ENCODE measurements at places on chromosomes 3 and 15.

GRCh38 chr15:100627789-100628395, 25.5 kb downstream of the ASB7 start:
- peaks cover 2% of the 10 kb centered on the region for H3K36me3 ChIP-seq
- no peak overlapping the region for H3K4me3 ChIP-seq
- DNase-seq = peak; percentile 92
- H3K4me1 ChIP-seq = no peaks in the 10 kb centered on the region
- no peak overlapping the region for H3K27ac ChIP-seq

- no peak overlapping the region for H3K4me3 ChIP-seq
- no peaks in the 10 kb centered on the region for H3K27me3 ChIP-seq
- DNase-seq = no peak
- H3K4me1 ChIP-seq = no peaks in the 10 kb centered on the region
Measured at GRCh38 chr15:43985976-43986680, 159.3 kb downstream of the WDR76 start.

- no peak overlapping the region for H3K27ac ChIP-seq
- no peak for DNase-seq
- H3K4me3 ChIP-seq = no peak overlapping the region
- H3K36me3 ChIP-seq = no peaks in the 10 kb centered on the region
- no peaks in the 10 kb centered on the region for H3K27me3 ChIP-seq
Measured at GRCh38 chr3:193016437-193016901, 98.8 kb upstream of the MB21D2 start.

DNA sequence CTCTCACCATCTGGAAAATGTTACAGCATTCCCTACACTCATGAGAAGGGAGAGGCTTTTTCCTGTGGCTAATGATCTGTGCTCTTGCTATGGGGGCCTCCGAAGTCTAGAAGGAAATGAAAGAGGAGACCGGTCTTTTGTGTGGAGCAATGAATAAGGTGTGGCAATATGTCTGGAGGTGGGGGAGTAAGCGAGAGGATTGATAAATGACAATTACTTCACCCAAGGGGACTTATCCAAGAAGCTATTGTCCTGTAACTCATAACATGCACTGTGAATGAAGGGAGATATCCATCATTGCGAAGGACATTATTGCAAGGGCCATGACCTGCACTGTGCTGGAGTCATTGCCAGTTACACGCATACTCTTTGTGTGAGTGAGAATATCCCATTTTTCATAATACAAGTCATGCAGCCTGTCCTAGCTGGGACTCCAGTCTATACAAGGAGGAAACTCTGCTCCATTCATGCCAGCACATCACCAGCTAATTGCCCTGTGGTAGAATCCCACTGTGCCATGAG, 37.7 kb upstream of the SYNPR start:
- H3K27ac ChIP-seq = no peak overlapping the region
- no peak overlapping the region for H3K4me3 ChIP-seq
- no peak for DNase-seq
- no peaks in the 10 kb centered on the region for H3K4me1 ChIP-seq
- no peaks in the 10 kb centered on the region for H3K36me3 ChIP-seq

DNA sequence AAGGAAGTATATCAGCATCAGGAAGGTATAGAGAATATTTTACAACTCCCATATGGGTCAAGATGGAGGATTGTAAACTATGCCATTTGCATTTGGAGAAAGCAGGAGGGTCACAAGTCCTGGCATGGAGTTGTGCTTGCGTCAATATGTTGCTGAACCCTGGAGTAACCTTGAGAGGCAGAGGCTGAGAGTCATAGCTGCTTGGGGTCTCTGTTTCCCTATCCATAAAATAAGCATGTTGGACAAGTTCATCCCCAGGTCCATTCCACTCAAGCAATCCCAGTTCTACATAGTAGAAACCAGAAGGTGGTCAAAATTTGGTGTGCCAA, 273.6 kb downstream of the MECOM start:
- no peak overlapping the region for H3K4me3 ChIP-seq
- H3K4me1 ChIP-seq = peaks cover 45% of the 10 kb centered on the region
- no peaks in the 10 kb centered on the region for H3K36me3 ChIP-seq
- H3K27me3 ChIP-seq = no peaks in the 10 kb centered on the region
- peak overlapping the region; percentile 88 for H3K27ac ChIP-seq

- no peaks in the 10 kb centered on the region for H3K36me3 ChIP-seq
- H3K4me3 ChIP-seq = no peak overlapping the region
- no peaks in the 10 kb centered on the region for H3K27me3 ChIP-seq
- no peak overlapping the region for H3K27ac ChIP-seq
- DNase-seq = no peak
Measured at GRCh38 chr3:20319551-20319950, 133.5 kb upstream of the SGO1 start.

DNA sequence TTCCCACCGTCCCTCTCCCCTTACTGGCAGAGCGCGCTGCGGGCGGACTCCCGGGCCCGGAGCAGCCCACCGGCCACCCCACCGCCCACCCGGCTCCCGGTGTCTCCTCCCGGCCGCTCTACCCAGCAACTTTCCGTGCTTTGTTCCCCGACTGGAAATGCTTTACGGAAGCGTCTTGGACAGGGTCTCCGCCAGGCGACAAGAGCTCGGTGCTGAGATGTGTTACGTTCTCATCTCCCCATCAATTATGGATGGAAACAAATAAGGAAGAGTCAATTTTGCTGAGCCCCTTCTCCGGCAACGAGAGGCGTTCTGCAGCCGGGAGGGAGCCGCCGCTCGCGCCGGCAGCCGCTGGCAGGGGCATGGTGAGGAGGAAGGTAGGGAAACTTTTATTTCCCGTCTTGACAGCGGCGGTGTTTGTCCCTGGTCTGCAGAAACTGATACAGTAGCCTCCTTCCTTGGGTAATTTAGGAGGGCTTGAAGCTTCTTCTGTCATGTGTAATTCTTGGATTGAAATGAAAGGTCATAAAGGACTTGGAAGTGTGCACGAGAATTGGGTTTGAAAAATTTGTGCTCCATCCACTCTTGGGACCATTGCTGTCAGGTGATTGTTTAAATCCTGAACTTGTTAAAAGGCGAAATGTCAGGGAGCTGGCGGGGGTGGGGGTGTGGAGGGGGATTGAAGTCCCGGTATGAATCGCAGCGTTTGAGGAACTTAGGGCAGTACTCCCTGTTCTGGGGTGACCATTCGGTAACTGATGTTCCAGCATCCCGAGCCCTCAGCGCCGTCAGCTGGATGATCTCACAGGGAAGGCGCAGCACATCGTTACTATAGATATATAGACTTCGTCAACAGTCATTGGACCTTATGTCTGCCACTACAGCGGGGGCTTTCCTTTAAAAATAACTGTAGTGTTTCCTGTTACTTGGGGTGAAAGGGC, 1.5 kb downstream of the SEMA6D start:
- H3K4me1 ChIP-seq = peaks cover 19% of the 10 kb centered on the region
- no peaks in the 10 kb centered on the region for H3K36me3 ChIP-seq
- peak overlapping the region; percentile 58 for H3K27ac ChIP-seq
- H3K27me3 ChIP-seq = no peaks in the 10 kb centered on the region

DNA sequence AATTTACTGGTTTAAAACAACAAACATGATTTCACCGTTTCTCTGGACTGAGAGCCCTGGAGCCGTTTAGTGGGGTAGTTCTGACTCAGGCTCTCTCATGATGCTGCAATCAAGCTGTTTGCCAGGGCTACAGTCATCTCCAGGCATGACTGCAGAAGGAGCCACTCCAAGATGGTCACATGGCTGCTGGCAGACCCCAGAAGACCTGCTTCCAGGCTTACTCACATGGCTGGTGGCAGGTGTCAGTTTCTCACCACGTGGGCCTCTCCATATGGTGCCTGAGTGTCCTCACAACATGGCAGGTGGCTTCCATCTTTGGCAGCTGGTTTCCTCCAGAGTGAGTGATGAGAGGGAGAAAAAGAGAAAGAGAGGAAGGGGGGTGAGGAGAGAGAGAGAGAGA, 378.3 kb upstream of the RGMA start:
- H3K4me3 ChIP-seq = no peak overlapping the region
- no peaks in the 10 kb centered on the region for H3K4me1 ChIP-seq
- H3K27me3 ChIP-seq = no peaks in the 10 kb centered on the region
- H3K36me3 ChIP-seq = no peaks in the 10 kb centered on the region

- no peaks in the 10 kb centered on the region for H3K27me3 ChIP-seq
- H3K4me1 ChIP-seq = peaks cover 9% of the 10 kb centered on the region
- no peak for DNase-seq
- no peak overlapping the region for H3K4me3 ChIP-seq
Measured at GRCh38 chr15:68332266-68332665, 54.7 kb downstream of the FEM1B start.

GRCh38 chr3:55721716-55722484, 234.8 kb upstream of the WNT5A start:
- no peak overlapping the region for H3K4me3 ChIP-seq
- H3K36me3 ChIP-seq = no peaks in the 10 kb centered on the region
- H3K4me1 ChIP-seq = no peaks in the 10 kb centered on the region
- no peak for DNase-seq

DNA sequence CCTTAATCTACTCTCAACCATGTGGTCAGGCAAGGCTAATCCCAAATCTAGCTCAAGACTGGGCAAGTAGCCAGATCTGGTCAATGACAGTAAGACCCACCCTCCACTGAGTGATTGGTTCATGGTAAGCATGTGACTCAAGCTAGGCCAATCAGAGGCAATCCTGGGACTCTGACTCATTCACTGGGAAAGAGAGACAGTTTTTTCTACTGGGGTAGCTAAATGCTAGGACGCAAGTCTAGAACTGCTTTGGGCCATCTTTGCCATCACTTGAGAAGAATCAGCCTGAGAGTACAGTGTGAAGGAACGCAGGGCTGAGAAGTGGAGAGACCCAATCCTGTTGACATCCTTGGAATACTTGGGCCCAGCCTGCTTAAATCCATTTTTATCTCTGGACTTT, 9.4 kb upstream of the RAD18 start:
- no peak overlapping the region for H3K4me3 ChIP-seq
- no peak overlapping the region for H3K27ac ChIP-seq
- no peaks in the 10 kb centered on the region for H3K4me1 ChIP-seq
- DNase-seq = peak; percentile 36
- peaks cover 8% of the 10 kb centered on the region for H3K27me3 ChIP-seq
- H3K36me3 ChIP-seq = no peaks in the 10 kb centered on the region

DNA sequence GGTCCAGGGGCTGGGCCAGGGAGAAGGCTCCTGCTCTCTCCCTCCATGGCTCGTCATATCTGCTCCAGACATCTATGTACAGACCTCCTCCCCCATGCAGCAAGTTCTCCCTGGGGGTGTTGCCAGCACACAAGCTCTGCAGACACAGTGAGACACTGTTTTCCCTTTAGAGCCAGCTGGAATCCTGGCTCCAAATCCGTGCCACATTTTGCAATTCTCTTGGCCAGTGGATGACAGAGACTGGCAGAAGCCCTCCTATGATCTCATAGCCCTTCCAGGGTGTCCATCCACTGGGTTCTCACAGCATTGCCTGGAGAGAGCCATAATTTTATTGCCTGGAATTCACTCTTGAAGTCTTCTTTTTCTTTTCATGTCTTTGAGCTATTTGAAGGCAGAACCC, 203.9 kb downstream of the TLE3 start:
- H3K27ac ChIP-seq = no peak overlapping the region
- H3K4me1 ChIP-seq = no peaks in the 10 kb centered on the region
- H3K36me3 ChIP-seq = no peaks in the 10 kb centered on the region
- no peaks in the 10 kb centered on the region for H3K27me3 ChIP-seq

DNA sequence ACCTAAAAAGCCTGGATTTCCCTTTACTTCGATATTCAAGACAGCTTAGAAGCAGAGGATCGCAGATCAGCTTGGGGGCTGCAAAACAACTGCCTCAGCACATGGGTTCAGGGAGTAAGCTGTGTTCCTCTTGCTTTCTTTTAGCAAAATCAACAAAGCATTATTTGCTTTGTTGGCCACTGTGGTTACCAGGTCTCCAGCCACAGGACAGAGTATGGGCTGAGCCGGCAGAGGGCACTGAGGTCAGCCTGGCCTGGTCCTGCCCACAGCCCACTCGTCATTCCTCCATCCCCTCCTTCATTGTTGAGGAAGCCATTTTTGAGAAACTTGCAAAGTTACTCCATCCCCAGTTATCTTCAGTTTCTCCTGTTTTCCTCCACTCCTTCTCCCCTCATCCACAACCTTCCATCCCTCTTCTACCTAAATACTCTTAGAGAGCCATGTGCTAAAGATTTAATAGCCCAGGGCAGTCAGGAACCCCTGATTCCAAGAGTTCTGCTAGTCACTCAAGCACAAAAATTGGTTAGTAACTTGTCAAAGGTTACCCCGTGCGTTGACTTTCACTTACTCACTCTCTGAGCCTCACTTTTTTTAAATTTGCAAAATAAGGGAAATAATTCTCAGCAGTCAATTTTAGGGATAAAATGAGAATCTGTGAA, 60.0 kb upstream of the HES1 start:
- H3K27ac ChIP-seq = no peak overlapping the region
- no peak for DNase-seq
- H3K4me3 ChIP-seq = no peak overlapping the region
- no peaks in the 10 kb centered on the region for H3K27me3 ChIP-seq

DNA sequence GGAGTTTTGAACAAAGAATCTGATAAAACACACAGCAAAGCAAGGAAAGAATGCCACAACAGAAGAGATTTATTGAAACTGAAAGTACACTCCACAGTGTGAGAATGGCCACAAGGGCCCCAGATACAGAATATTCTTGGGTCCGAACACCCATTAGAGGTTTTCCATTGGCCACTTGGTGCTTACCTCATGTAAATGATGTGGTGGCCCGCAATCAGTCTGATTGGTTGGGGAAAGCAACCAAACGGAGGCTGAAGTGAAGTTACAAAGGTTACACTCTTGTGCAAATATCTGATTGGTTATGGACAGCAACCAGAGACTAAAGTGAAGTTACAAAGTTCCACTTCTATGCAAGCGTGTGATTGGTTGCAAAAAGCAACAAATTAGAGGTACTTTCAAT, 20.4 kb downstream of the NSUN3 start:
- no peak overlapping the region for H3K27ac ChIP-seq
- no peak overlapping the region for H3K4me3 ChIP-seq
- DNase-seq = no peak
- no peaks in the 10 kb centered on the region for H3K4me1 ChIP-seq

GRCh38 chr3:13508496-13508895, 28.4 kb downstream of the HDAC11 start:
- H3K4me3 ChIP-seq = no peak overlapping the region
- DNase-seq = no peak
- no peaks in the 10 kb centered on the region for H3K36me3 ChIP-seq
- H3K4me1 ChIP-seq = no peaks in the 10 kb centered on the region
- no peaks in the 10 kb centered on the region for H3K27me3 ChIP-seq
- H3K27ac ChIP-seq = no peak overlapping the region

- no peaks in the 10 kb centered on the region for H3K4me1 ChIP-seq
- peaks cover 7% of the 10 kb centered on the region for H3K27me3 ChIP-seq
- no peak overlapping the region for H3K27ac ChIP-seq
- no peaks in the 10 kb centered on the region for H3K36me3 ChIP-seq
- H3K4me3 ChIP-seq = no peak overlapping the region
- no peak for DNase-seq
Measured at GRCh38 chr15:78222745-78223395, 11.5 kb downstream of the ACSBG1 start.

DNA sequence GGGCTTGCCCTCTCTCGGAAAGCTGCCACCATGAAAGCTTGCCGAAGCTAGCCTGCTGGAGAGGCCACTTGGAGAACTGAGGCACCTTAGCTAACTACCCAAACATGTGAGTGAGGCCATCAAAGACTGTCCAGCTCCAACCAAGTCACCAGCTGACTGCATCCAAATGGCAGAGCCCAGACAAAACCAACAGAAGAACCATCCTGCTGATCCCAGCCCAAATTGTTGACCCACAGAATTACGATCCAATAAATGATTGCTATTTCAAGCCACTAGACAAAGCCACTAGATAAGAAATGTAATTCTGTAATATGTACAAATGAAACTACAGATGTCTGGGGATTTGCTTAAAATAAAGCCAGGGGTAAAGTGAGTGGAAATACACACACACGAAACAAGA, 109.8 kb upstream of the TRPM1 start:
- no peaks in the 10 kb centered on the region for H3K4me1 ChIP-seq
- no peak for DNase-seq
- no peak overlapping the region for H3K4me3 ChIP-seq

Measured in endothelial cell of umbilical vein (primary cell).